ENCODE measurements at places on chromosomes 5 and 9.

DNA sequence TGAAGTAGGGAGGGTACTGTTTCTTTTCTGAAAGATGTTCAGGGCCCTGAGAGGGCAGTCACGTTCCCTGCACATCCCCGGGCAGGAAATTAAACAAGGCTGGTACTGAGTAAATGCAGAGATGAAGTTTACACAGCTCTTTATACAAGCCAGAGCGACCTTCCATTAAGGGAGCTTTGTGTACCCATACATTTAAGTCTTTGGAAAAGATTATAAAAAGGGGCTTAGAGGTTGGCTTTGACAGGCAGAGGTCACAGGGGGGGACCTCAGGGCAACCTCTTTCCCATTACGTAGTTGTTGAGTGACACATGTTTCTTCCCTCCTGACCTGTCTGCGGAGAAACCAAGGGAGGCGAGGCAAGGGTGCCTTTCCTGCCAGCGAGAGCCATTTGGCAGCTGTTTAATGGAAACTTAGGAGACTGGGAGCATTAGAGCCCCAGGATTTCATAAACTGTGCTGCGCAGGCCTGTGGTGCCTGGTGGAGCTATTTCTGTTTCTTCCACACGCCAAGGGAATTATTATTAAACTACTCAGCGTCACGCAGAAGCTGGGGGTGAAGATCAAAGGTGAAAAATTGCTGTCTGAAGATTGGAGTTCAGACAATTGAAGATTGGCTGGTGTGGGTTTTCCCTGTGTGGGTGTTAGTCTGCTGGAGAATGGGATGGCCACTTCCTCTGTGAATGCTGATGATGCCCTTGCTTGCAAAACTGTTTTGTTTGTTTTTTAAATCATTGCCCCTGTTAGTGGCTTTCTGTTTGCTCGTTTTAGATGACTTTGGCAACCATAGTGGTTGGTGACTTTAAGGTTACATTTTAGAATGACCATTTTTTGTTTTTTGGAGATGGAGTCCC lies 3.2 kb upstream of the SMIM32 start:
- DNase-seq: peak; percentile 44

DNA sequence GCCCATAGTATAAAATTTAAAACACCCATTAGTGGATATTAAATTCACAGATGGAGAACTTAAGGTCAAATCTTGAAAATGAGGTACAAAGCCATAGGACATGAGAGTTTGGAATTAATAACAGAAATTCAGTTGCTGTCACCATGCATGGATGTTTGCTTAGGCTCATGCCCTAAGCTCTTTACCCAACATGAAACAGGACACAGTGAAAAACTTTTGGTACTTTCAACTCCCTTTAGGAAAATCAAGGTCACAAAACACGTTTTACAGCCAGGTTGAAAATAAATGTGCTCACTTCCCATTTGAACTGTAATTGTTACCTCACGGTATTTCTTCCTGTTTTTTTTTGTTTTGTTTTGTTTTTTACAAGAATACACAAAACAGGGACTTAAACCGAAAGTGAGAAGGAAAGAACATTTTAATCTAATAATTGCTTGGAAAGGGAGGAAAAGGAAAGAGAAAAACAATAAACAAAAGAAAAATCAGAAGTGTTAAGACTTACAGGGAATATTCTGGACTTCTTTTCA lies 6.1 kb upstream of the TOPORS start:
- DNase-seq: peak; percentile 65

DNA sequence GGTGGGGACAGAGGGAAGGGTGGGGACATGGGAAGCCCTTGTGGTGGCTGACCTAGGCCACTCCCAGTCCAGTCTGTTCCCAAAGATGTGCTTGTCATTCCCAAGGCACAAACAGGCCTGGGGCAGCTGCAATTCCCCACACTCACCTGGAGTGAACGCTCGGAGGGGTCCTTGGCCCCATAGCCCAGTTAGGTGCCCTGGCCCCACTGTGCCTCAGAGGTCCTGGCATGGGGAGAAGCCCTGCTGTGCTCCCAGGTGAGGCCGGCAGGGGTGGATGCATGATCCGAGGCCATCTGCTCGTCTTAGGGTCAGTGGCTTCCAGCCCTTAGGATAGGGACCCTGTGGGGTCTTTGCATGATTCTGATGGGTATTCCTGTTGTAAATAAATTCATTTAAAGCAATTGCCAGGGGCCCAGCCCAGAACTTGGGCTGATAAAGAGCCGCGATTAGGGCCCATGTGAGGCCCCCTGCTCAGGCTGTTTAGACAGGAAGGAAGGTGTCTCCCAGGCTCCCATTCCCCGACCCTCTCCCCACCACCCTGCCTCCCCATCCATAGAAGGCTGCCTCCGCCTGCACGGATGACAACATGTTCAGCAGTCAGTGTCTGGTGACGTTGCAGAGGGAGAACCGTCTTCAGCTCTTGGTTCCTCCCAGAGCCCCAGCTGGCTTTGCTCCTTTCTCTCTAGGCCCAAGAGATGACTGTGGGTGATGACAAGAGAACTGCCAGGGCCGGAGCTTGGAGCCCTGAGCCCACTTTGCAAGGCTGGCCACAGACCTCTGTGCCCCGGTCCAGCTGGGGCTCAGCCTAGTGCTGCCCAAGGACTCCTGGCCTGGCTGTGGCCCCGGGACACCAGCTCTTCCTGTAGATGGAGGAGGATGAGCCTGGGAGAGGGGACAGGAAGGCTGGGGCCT lies 28.4 kb upstream of the IRX4 start:
- no peak for DNase-seq

DNA sequence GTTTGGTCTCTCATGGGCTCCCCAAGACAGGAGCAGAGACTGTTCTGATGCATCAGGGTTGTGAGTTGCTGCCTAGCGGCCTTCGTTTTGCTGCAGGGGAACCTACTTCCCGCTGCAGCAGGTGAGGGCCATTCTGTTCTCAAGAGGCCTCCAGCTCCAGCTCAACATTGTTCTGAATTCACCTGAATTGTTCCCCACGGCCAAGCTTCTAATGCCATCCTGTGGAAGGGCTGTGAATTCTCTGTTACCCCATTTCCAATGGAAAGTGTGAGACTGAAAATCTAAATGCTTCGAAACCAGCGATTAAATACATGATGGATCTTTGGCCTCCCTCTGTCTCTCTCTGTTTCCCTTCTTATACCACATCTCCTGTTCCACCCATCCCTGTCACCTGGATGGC lies 349.1 kb upstream of the DAP start:
- DNase-seq: no peak

DNA sequence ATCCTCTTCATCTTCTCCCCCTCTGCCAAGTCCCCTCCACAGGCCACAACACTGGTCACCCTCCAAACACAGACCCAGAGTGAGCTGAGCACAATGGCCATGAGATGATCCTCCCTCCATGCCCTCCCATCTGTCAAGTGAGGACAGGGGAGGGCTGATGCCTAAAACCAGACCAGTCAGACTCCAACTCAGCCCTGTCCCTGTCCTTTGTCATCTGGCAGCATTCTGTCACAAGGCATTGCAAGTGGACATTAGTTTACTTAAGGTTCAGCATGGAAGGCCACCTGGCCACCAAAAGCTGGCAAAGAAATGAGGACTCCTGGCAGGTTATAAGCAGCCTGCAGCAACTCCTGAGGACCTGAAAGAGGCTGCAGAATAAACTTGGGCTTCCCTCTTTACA lies 136.2 kb upstream of the SLC30A5 start:
- DNase-seq: no peak

GRCh38 chr9:89474939-89475338 lies 23.0 kb downstream of the SEMA4D start:
- no peak for DNase-seq

- DNase-seq: no peak
These were observed 19.6 kb upstream of the RPS23 start for GRCh38 chr5:82297711-82298110.

GRCh38 chr9:76615177-76615603 lies 149.0 kb upstream of the PCA3 start:
- DNase-seq: peak; percentile 59

DNA sequence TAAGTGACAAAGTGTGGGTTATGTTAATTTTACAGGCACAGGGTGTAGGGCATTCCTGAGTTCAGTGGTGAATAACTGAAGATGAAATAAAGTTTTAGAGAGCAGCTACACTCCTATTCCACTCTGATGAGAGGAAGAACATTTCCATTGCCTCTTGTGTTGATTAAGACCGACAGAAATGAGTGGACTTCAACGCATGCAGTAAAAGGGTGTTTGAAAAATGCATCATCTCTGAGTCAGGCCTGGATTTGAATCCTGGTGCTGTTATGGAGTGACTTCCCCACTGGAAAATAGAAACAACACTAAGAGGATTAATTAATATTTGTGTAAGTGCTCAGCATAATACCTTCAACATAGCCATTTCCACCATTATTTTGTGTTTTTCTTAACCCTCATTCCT lies 86.3 kb downstream of the PRR16 start:
- no peak for DNase-seq

- no peak for DNase-seq
These were observed 16.0 kb downstream of the NR2F1 start for GRCh38 chr5:93599001-93599379.

GRCh38 chr5:58274191-58274590 lies 185.7 kb downstream of the PLK2 start:
- no peak for DNase-seq

DNA sequence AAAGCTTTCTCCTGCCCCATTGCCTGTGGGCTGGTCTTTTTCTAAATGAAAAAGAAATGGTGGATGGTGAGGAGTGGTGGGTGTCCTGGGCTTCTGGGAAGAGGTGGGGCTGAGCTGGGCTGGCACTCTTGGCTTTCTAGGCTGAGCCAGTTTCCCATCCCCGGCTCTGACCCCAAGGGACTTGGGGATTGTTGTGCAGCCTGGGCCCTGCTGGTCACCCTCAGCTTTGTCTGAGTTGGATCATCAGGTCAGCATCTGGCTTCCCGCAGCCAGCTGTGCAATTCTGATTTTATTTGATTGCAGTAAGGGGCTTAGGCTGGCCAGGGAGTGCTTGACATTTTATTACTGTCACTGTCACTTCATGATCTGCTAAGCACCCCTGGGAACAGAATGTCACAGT lies 25.3 kb downstream of the GLRA1 start:
- no peak for DNase-seq

GRCh38 chr5:167284222-167284890 lies 1007.1 kb upstream of the WWC1 start:
- no peak for DNase-seq

DNA sequence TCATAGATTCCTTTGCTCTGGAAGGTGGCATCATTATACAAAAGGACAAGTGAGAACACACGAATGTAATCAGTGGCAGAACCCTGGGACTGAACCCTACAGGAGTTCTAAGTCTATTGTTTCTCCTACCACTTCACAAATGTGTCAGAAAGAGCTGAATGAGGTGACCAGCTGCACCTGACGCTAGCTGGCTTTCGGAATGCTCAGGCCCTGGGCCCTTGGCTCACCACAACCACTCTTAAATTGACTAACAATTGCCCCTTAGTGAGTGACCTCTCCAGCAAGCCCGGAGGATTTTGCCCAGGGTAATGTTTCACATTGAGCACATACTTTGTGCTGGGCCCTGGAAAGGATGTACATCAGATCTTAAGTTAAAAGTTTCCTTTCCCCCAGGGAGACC lies 41.2 kb upstream of the ABCA1 start:
- DNase-seq: no peak

- no peak for DNase-seq
These were observed 138.0 kb upstream of the EFNA5 start for GRCh38 chr5:107808671-107809137.

GRCh38 chr5:147248561-147248960 lies 13.7 kb downstream of the STK32A start:
- no peak for DNase-seq

DNA sequence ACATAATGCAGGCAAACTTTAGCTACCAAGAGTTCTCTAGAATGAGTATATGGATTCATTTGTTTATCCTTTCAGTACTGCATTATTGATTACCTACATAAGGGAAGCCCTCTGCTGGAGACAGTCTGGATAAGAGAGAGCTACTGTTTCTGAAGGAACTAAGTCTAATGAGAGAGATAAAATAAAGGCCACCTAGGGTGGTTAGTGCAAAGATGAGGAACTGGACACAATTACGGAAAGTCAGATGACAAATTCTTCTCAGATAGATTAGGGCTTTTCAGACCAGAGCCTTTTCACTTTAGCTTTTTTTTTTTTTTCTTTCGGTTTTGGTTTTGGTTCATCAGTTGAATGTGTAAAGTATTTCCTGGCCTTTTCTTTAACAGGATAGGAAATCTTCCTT lies 31.3 kb downstream of the ISOC1 start:
- DNase-seq: peak; percentile 74

DNA sequence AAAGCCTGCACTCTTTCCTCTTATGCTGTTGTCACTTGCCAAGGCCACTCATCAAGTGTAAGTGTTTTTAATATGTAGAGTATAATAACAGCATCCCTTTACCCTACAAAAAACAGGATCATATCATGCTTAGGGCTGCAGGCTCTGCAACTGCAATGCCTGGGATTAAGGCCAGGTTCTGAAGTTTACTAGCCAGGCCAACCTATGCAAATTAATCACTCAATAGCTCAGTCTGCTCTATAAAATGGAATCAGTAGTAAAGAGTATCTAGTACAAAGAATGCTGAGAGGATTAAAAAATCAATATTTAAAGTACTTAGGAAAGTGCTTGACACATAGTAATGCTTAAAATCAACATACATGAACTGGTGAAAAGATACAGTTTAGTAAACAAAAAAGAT lies 253.3 kb downstream of the EDIL3 start:
- DNase-seq: no peak

DNA sequence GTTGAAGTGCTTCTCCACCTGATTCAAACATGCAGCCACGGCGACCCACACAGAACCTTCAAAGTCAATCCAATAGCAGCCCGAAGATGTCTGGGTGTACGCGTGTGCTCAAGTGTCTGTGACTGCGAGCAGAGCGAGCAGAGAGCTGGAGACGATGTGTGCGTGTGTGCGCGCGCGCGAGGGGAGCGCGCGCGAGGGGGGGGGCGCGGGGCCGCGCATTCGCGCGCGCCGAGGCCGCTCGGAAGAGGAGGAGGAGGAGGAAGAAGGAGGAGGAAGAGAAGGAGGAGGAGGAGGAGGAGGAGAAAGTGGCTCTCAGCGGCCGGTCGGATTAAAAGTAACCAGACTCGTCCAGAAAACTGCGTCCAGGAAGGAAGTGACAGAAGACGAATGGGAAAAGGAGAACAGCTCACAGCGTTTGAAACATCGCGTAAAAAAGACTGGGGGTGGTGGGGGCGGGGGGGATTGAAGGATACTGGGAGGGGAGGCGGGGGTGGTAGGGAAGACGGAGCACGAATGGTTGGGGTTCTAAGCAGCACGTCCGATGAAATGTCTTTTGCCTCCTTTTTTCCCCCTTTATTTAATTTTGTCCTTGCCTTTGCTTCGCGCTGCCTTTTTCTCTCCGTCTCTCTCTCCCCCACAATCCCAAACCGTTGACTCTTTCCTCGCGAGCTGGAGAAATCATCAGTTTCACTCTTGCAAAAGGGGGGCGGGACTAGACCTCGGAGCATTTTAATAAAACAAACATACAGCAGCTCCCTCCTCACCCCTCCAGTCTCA lies at the start of gene MEF2C:
TSS of gene MEF2C (minus strand) at position 126 of the 777 bp plus-strand sequence. CDS start 59,396 bp downstream, outside the sequence.
- DNase-seq: peak; percentile 84

- DNase-seq: peak; percentile 58
These were observed 351.1 kb upstream of the RIOK2 start for GRCh38 chr5:97534166-97534565.

- DNase-seq: no peak
These were observed 132.2 kb downstream of the RXRA start for GRCh38 chr9:134458207-134459108.
